ENCODE measurements at places on chromosomes 12 and 14.

GRCh38 chr14:79265366-79265946 lies 945.8 kb downstream of the DIO2 start:
- no peak for DNase-seq

DNA sequence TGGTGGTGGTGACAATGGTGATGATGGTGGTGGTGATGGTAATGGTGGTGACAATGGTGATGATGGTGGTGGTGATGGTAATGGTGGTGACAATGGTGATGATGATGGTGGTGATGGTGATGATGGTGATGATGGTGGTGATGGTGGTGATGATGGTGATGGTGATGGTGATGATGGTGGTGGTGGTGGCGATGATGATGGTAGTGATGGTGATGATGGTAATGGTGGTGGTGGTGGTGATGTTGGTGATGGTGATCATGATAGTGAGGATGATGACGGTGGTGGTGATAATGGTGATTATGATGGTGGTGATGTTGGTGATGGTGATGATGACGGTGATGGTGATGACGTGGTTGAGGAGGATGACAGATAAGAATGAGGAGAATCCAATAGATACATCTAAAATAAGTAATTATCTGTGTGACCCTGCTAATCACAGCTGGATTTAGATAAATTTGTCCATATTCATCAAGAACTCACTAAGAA lies 170.7 kb upstream of the SFSWAP start:
- DNase-seq = no peak

- no peak for DNase-seq
Measured at GRCh38 chr12:67797185-67797741, 148.7 kb downstream of the DYRK2 start.

GRCh38 chr14:50233166-50233950 lies 2.0 kb upstream of the SOS2 start:
- peak; percentile 15 for DNase-seq

GRCh38 chr12:89960607-89961394 lies 252.2 kb upstream of the ATP2B1 start:
- DNase-seq = no peak

GRCh38 chr14:86088156-86088555 lies 558.2 kb downstream of the FLRT2 start:
- DNase-seq = no peak

- no peak for DNase-seq
Measured at GRCh38 chr14:89143595-89143994, 273.4 kb downstream of the FOXN3 start.

- DNase-seq = no peak
Measured at GRCh38 chr14:64792231-64792630, 87.5 kb downstream of the SPTB start.

DNA sequence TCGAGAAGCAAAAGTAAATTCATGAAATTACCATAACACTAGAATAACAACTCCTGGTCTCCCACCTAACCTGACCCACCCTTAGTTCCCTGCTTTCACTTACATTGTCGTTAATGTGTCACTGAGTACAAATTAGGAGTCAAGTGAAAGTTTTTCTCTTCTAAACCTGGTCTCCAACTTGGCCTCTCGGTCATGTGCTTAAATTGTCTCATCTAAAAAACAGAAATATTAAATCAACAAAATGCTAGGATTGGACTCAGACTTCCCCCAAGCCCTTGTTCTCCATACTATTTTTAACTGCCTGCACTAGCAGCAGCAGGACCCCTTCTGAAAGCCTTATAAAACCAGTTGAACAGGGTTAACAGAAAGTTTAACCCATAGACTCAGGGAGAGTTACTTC lies 1.8 kb upstream of the BTG1 start:
- no peak for DNase-seq

DNA sequence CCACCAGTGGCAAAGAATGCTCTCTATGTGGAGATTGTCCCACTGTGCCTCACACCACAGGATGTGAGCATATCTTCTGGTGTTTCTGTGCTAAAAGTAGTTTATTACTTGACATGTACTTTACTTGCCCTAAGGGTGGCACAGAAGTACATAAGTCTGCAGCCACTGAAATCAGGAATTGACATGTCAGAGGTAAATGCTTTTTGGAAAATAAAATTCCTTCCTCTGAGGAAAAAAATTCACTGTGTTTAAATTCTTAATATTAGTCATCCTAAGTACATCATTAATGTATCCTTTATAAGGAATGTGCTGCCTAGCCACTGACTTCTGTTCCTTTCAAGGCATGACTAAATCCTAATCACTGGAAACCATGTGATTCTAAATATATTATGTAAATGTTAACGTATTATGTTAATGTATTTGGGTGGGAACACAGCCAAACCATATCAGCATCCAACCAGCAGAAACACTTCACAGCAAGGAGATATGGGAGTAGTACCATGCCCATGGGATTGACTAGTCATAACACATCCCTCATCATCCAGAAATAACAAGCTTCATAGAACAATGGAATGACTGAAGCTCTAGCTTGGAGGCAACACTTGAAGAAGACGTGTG lies 239.7 kb upstream of the PPFIA2 start:
- no peak for DNase-seq

- no peak for DNase-seq
Measured at GRCh38 chr14:52844262-52845060, 53.1 kb upstream of the GNPNAT1 start.
